ENCODE measurements at places on chromosomes 4 and X.

DNA sequence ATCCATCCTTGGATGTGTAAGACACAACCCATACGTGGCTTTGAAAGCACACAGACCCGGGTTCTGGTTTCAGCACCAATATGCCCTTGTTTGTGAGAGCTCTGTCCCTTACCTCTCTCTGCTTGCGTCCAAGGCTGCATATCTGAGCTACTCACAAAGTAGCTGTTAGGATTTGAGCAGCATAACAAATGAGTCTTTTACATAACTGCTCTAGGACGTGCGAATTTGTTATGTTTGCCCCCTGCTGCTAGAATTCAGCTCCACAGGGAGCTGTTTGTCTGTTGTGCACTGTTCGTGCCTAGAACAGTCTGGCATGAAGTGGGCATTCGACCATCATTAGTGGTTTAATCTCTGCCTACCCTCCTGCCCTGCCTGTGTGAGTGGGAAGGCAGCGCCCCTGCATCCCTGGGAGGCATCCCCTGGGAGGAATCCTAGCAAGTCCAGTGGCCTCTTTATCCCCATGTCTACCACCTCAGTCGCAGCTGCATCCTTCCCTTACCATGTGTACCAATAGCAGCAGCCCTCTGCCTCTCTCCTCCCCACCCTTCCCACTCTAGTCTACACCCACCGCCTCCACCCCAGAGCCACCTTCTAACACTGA, 42.1 kb downstream of the SLC2A9 start:
- DNase-seq, result no peak

DNA sequence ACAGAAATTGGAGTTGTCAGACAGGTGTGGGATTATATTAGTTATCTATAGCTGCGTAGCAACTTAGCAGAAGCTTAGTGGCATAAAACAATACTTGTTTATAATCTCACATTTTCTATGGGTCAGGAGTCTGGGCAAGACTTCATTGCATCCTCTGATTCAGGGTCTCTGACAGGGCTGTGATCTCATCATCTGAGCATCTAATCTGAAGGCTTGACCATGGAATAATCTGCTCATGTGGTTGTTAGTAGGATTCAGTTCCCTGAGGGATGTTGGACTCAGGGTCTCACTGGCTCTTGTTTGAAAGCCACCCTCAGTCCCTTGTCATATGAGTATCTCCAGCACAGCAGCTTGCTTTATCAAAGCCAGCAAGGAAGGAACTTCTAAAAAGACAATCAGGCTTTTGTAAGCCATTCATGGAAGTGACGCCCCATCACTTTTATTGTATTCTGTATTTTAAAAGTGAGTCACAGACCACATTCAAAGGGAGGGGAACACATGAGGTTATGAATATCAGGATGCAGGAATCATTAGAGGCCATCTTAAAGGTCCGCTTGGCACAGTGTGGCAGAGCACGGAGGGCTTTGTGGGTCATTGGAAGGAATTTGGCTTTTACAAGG, 37.2 kb upstream of the FAM9B start:
- peak; percentile 4 for DNase-seq

GRCh38 chr4:18252052-18252451, 230.5 kb upstream of the LCORL start:
- DNase-seq, result no peak

DNA sequence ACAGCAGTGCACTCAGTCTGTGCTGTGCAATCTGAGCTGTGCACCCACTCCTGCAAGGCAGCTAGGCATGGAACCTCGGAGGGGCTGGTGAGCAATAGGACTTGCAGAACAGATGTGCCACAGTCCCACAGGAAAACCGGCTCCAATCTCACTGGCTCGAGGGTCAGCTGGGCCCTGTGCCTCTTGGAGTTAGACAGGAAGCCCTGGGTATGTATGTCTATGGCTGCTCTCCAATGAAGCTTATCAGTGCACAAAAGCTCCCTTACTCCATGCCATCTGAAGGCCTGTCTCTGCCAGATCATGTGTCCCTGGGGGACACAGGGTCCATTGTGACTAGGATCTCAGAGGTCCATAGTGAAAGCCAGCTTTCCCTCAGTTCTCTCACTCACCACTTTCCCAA, 335.8 kb downstream of the SH3BGRL start:
- no peak for DNase-seq

DNA sequence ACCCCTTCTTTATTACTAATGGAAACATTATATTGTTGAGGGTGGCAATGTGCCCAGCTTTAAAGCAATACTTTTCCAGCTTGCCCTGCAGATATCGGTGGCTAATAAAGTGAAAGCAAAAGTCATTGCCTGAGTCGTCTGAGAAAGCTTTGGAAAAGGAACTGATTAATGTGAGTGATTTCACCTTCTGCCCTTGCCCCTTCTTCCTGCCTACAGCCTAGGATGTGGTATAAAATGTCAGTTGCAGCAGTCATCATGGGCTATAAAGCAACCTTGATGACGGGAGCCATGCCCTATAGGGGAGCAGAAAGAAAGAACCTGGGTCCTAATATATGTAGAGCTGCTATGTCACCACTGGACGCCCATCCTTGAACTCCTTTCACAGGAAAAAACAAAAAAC, 132.4 kb upstream of the USP9X start:
- DNase-seq, result peak; percentile 16

DNA sequence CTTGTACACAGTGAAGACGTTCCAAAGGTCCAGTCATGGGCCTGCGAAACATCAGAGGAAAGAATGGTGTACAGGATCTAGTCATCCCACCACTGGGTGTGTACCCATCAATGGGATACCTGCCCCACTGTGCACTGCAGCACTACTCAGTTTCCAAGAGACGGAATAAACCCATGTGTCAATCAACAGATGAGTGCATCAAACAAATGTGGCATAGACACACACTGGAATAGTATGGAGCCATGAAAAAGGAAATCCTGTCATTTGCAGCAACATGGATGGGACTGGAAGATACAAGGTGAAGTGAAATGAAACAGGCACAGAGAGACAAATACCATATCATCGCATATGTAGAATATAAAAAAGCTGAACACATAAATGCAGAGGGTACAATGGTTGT, 48.0 kb downstream of the DHRSX start:
- no peak for DNase-seq

- DNase-seq, result no peak
These were observed 27.5 kb downstream of the CCDC149 start for GRCh38 chr4:24885342-24885741.

GRCh38 chr4:159250751-159251325, 148.0 kb downstream of the RAPGEF2 start:
- no peak for DNase-seq
